Forelimb muscle (tissue), 1 donor: ENCODE measurements at places on chromosomes 1 and 21.

GRCh38 chr1:231335663-231336602 is 1.7 kb downstream of the EXOC8 start:
- DNase-seq: no peak

DNA sequence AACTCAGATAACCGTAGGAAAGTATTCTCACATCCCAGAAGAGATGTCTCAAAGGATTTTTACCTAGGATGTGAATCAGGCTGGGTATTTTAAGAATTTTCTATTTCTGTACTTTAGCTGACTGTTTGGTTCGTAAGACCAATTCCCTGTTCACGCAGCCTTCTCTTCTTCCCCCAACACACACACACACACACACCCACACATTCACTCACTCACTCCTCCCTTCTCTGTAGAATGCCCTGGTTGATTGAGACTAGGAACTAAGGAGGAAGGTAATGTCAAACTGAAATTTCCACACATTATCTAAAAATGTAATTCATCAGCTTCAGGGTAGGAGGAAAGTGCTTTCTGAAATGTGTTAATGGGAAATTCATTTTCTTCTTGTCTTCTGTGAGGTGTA is 43.5 kb downstream of the ELAVL4 start:
- DNase-seq: no peak

GRCh38 chr1:1361982-1362423 is 3.6 kb upstream of the MXRA8 start:
- no peak for DNase-seq

GRCh38 chr1:154414606-154415005 is 9.5 kb downstream of the IL6R start:
- no peak for DNase-seq

DNA sequence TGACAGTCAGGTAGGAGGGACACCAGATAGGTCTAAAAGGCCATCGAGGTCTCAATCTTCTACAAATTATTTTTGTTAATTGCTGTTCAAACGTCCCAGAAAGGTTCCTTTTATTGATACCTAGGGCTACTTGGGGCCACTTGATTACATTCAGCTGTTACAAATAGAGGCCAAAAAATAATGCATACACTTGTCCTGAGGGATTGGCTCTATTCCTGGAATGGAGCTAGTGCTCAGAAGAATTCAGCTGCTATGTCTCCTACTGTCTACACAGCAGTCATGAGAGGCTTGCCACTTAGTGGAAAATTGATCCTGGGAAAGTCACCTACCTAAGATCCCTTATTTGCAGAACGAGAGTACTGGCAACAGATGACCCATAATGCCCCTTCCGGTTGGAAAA is 498.3 kb downstream of the ADGRL2 start:
- DNase-seq: peak; percentile 5

DNA sequence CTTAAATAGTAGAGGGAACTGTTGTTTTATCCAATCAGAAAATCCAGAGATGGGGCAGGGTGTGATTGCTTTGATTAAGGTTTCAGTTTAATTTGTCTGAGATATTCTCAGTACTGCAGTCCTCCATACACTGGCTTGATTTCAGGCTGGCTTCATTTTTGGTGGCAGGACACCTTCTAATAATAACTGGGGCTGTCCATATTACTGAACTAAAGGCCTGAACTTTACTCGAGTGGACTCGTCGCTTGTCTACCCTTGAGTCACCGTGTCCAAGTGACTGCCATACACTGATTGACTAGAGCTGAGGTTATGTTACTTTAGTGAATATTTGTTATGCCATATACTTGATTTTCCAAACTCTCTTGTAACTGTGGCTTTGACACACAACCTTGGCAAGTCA is 228.8 kb downstream of the DNAH14 start:
- DNase-seq: no peak
